Karpas-422 (cell line): ENCODE measurements at places on chromosomes 13 and 19.

DNA sequence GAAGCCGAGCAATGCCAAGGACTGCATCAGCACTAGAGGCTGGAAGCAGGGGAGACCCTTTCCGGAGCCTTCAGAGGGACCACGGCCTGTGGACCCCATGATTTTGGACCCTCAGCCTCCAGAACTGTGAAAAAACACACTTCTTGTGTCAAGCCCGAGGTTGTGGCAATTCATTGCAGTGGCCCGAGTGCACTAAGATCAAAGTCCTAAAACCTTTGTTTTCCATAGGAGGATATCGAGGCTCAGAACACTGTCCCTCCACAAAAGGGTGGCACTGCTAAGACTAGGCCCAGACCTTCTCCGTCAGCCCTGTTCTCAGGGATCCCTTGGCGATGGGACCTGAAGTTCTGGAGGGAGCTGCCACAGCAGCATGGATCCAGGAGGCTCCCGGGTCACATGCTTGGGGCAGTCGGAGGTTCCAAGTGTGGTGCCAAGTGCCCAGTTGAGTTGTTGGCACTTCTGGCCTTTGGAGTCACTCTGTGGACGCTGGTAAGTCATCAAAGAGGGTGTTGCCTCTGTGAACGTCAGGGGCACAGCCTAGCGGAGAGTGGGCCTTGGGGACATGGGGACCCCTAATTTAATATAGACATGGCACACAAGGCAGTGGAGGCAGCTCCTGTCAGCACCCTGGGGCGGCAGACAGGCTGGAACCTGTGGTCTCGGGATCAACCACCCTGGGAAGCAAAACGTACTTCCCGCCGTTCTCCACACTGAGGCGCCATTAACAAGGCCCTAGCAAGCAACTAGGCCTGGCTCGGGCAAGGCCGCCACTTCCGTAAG is 199.2 kb downstream of the COL4A1 start:
- DNase-seq, result no peak

GRCh38 chr19:42478765-42479311 is 36.1 kb upstream of the CXCL17 start:
- no peak for DNase-seq

DNA sequence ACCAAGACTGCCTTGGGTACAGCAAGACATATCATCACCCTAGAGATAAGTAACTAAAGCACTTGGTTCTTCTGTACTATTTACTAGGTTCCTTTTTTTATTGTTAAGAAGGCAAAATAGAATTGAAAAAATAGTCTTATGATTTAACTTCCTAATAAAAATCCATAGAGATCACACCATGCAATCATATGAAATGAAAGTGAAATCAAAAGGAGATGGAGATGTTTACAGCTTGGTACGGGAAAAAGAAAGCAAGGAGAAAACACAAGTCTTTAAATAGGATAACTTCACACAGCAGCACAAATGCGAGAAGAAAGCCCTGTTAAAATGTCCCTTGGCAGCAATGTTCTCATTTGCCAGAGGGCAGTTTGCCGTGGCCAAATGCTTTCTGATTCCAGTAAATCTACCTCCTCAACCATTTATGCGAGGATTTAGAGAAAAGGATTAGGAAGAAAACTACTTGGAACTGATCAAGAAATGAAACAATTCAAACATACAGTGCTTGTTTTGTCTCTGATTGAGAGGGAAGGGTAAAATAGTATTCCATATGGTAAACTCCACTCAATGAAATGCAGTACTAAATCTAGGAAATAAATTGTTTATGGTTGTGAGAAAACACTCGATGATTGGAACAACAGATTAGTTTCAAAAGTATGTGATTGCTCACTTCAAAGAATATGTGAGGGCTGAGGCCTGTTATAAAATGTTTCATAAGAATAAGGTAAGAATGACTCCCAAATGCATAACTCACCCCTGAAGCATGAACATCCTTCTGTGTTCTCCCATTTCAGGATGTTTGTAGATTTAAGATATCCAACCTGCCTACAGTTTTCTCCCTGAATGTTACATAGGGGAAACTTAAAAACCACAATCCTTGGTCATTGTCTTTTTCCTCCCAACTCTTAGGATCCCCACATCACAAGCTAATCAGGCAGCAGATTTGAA is 487.8 kb downstream of the DACH1 start:
- no peak for DNase-seq

DNA sequence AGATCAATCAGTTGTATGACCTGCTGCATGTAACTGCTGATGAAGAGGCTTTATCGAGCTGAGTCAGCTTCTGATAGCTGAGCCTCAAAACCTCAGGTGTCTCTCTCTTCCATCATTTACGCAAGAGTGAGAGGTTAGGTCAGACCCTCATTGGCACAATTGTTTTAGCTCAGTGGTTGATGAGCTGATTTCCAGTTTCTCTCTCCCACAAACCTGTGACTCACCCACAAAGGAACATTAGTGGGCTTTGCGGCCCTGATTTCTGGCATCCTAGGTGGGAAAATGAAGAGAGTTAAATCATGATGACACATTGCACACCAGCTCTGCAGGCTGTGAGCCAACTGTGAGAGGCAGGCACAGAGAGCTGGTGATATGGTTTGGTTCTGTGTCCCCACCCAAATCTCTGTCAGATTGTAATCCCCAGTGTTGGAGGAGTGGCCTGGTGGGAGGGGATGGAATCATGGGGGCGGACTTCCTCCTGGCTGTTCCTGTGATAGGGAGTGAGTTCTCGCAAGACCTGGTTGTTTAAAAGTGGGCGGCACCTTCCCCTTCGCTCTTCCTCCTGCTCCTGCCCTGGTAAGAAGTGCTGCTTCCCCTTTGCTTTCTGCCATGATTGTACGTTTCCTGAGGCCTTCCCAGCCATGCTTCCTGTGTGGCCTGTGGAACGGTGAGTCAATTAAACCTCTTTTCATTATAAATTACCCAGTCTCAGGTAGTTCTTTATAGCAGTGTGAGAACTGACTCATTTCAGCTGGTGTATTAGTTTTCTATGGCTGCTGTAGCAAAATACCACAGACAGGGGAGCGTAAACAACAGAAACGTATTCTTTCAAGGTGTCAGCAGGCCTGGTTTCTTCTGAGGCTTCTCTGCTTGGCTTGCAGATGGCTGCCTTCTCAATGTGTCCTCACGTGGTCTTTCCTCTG is 33.5 kb upstream of the TMTC4 start:
- no peak for DNase-seq

DNA sequence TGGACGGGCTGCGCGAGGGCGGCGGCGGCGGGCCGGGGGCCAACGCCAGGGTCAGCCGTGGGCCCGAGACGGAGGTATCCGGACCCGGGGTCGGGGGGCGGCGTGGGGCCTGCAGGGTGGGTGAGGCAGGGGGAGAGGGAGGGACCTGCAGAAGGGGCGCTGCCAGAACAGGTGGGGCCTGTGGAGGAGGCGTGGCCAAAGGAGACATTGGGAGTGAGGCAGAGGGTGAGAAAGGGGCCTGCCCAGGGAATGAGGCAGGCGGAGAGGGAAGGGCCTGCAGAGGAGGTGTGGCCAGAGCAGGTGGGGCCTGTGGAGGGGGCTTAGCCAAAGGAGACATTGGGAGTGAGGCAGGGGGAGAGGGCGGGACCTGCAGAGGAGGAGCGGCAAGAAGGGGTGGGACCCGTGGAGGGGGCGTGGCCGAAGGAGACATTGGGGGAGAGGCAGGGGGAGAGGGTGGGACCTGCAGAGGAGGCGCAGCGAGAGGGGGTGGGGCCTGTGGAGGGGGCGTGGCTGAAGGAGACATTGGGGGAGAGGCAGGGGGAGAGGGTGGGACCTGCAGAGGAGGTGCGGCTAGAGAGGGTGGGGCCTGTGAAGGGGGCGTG is 4.2 kb downstream of the PRR36 start:
- DNase-seq, result peak; percentile 86

DNA sequence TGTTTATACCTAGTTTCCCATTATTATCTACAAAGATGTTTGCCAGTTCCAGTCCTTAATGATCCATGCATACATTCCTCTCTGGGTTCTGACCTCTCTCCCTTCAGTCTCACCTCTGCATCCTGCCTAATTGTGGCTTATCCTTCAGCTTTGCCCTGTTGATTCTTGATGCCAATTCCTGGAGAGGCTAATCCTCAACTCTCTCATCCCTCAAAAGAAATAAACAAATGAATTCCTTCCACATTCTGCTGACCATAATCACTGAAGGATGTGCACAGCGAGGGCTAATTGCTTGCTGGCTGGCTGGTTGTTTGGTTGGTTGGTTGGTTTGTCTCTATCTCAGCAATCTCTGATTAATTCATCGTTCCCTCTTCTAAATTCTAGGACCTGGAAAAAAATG is 113.8 kb downstream of the IRS2 start:
- no peak for DNase-seq

GRCh38 chr13:22053053-22053452 is 382.2 kb downstream of the FGF9 start:
- DNase-seq, result peak; percentile 45

DNA sequence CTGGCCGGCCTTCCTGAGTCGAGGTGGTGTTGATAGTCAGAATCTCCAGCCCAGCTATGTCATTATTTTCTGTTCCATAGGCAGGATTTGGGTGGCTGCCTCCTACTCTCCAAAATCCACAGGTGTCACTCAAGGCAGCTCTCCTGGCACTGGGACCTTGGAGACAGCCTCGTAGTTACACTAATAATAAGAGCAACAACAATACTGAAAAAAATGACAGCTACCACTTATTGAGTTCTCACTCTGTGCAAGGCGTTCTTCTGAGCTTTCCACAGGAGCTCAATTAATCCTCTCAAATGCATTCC is 12.2 kb upstream of the KLK12 start:
- DNase-seq, result no peak

DNA sequence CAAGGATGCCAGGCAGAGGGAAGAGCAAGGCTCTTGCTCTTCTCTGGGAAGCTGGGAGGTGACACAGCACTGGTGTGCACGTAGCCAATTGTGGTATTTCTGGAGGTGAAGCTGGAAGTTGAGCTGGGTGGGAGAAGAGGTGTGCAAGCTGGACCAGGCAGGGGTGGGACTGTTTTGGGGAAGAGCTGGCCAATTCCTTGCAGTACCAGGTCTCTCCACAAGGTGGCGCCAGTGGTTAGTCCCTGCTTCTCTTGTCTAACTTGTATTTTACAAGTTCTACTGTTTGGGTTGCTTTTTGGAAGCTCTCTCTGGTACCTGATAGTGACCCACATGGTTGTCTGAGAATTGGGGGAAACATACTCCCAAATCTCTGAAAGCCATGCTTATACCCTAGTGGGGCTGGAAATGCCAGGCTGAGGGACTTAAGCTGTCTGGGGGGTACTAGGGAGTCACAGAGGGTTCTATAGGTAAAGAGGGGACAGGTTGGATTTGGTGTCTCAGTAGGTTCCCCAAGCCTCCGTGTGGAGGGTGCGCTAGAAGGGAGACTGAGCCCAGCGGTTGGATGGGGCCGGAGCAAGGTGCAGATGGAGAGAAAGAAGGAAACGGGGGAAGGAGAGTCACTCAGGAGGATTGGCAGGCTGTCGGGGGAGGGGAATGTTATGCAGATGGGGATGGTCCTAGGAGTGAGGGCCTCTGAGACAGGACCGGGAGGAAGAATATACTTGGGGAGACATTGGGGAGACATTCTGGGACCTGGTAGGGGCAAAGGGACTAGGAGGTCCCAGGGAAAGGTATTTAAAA is 3.0 kb downstream of the HPN start:
- peak; percentile 74 for DNase-seq

GRCh38 chr19:54063350-54064116 is at the start of gene VSTM1:
Gene VSTM1 (minus strand): TSS chr19:54063897. CDS start chr19:54063777, 120 bp downstream.
- DNase-seq, result no peak

DNA sequence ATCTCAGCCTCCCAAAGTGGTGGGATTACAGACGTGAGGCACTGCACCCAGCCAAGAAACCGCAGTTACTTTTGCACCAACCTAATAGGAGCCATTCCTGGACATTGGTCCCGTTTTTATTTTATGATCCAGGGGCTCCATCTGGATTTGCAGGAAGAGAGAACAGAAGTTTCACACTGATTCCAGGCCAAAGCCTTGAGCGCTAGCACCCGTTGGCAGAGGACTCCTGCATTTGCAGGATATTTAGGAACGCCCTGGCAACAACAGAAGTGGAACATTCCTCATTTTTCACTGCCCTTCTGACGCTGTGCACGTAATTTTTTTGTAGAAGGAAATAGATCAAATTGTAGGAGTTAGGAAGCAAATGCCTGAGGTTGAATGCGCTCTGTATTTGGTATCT is 11.7 kb upstream of the SULT2A1 start:
- no peak for DNase-seq

- DNase-seq, result no peak
Observed at GRCh38 chr13:112351825-112352224, 24.3 kb upstream of the SPACA7 start.

DNA sequence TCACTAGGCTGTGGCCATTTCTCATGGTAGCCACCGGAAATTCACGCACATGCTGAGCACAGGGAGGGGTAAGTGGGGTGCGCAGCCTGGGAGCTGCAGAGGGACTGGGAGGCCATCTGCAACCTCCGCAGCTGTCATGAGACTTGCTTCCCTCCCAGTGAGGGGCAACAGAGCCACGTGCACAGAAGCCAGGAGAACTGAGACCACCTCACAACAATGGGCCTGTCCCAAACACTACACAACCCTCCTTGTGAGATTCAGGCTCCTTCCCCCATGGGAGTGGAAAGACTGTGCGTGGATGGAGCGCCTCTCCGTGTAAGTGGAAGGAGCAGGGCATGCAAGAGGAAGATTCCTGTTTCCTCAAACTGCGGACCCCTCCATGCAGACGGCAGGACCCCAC is 8.8 kb downstream of the C3 start:
- DNase-seq, result no peak

- DNase-seq, result no peak
Observed at GRCh38 chr13:24023073-24023472, 125.8 kb upstream of the C1QTNF9B start.

GRCh38 chr19:27744926-27745768 is 1467.8 kb downstream of the UQCRFS1 start:
- no peak for DNase-seq
